ENCODE measurements at places on chromosomes 16 and 17. TPM values are rescaled to one million over a fixed set of nuclear protein-coding genes. Genes with fewer than 3 reads are reported as not detected.

DNA sequence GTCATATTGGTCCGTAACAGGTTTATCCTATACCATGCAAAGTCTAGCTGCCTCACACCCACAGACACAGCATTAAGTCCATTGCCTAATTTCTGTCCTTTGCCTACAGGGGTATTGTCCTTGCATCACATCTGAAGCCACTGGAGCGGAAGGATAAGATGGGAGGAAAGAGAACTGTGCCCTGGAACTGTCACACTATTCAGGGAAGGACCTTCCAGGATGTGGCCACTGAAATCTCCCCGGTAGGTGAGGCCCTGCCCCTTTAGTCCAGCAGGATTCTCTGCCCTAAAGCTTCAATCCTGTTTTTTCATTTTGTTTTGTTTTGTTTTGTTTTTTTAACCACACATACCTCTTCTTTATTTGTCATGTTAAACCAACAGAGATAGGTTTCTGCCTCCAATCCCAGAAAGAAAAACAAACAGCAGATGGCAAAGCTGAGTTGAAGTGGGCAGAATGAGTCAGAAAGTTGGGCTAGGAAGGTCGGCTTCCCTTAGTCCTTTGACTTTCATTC lies 2.2 kb upstream of the EFTUD2 start:
- DNase-seq, result peak; percentile 58

GRCh38 chr16:88649924-88650748 lies 717 bp downstream of the CYBA start:
- DNase-seq, result peak; percentile 40

GRCh38 chr17:60090417-60090816 lies 11.7 kb upstream of the HEATR6 start:
- no peak for DNase-seq

DNA sequence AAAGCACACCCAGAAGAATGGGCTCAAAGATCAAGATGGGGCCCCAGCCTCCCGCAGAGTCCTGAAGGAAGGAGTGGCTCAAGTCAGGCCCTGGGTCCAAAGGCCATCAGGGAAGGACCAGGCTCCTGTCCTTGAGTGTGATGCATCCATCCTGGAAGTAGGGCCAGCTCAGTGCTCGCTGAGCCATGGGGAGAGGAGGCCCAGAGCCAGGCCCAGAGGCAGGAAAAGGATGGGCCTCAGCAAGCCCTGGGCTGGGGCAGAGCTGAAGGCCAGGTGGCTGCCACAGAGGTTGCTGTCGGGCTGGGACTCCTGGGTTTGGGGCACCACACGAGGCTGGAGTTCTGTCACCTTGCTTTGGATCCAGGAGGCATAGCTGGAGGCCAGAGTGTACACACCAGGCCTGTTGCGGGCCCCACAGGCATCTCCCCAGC lies 3.7 kb downstream of the PRSS8 start:
- DNase-seq, result no peak

The NPIPA2 gene
- 2.1 TPM for total RNA-seq

GRCh38 chr17:4120332-4120731 lies 22.5 kb downstream of the ZZEF1 start:
- no peak for DNase-seq

The PRSS22 gene
- total RNA-seq, result not detected

- DNase-seq, result no peak
Observed at GRCh38 chr17:74995847-74996246, 8.4 kb downstream of the CDR2L start.

The TMEM114 gene
- not detected for total RNA-seq

DNA sequence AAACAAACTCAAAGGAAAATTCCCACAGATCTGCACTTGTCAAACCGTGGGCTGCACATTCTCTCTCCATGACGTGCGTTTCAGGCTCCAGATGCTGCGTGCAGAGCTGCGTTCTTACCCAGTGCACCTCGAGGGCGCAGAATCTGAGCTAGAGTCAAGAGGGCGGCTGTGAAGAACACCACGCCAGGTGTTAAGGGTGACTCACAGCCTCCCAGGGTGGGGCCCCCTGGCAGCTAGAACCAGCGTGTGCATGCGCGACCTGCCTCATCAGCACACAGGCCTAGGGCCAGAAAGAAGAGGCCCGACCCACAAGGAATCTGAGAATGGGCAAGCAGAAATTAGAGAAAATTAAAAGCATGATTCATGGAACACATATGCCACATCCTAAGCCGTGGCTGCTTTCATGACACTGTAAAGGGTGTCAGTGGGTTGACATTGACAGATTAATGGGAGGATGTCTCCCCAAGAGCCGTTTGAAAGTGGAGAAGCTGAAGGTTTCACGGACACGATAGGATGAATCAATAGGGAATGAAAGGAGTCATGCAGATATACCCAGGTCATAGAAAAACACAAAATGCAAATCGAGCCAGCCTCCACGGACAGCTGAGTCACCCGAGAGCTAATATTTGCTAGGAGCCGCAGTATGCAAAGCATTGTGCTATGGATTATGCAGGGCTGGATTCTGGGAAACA lies 29.0 kb downstream of the MARCHF10 start:
- DNase-seq, result no peak

- peak; percentile 49 for DNase-seq
Observed at GRCh38 chr16:10932959-10933710, 9.1 kb downstream of the DEXI start.

DNA sequence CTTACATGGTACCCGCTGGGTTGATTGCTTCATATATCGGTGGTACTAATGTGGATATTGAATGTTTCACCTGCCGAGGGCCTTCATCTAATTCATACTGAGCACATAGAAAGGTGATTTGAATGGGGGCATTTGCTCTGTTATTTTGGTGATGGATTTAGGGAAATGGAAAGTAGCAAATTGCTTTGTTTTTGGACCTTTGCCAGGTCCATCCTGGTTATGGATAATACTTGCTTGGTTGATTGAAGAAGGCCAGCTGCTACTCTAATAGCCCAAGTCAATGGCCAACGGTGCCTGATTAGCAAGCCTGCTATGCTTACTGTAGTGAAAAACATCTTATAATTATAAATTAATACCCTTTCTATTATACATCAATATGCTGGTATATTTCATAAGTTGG lies 253.6 kb downstream of the CDH13 start:
- no peak for DNase-seq

DNA sequence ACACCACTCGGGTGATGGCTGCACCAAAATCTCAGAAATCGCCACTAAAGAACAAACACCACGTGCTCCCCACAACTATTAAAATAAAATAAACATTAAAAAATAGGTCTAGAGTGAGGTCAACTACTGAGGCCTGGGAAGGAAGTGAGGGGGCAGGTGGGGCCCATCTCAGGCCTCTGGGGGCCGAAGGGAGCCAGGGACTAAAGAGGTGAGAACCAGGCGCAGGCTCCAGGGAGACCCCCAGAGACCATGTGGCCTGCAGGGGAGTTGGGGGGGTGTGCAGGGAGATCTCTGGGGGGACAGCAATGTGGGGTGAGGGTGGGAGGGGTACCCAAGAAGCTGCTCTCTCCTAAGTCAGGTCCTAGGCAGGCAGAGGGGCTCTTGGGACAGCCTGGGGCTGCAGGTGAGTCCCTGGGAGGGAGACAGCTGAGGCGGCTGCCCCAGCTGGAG lies 111.3 kb upstream of the SMURF2 start:
- DNase-seq, result no peak

DNA sequence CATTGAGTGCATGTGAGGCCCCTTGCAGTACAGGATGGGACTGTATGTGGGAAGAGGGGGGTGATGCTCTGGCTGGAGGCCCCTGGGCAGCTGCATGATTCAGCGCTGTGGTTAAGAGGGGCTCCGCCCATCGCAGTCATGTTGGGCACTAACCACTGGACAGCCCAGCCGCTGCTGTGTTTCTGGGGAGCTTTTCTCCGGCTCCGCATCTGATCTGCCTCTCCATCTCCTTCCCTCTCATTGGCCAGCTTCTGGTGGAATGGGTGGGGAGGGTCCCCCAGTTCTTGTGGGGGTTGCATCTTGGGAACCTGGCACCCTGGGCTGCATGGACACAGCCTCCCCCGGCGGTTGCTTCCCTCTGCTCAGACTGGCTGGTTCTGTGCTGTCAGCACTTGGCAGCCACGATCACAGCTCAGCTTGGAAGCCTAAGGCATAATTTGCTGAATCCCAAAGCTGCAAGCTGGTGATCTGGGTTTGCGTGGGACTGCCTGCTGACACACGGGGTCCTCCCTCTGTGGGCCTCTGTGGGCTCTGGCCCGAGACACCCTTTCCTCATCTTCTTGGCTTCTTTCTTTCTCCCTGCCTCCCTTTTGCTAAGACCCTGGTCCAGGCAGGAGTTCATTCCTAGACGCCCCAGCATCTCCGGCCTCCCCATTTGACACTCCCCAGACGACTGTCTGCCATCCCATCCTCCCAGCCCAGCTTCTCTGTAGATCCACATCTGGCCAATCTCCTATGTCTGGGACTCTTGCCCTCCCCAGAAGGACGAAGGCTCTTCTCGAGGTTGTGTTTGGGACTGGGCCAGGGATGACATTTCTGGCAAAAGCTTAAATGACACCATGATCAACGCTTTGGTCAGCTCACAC lies 168.3 kb downstream of the SEC14L1 start:
- no peak for DNase-seq

DNA sequence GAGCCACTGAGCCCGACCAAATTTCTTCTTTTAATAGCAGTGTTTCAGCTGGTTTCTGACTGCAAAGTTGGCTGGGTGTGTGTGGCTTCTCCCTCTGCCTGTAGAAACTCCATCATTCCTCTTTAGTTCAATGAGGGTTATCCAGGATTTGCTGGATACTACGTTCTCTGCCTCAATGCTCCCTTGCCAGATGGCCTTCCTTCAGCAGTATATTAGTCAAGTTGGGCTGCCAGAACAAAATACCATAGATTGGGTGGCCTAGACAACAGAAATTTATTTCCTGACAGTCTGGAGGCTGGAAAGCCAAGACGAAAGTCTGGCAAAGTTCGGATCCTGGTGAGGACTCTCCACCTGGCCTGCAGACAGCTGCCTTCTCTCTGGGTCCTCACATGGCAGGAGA lies 103.7 kb downstream of the NOG start:
- DNase-seq, result no peak

DNA sequence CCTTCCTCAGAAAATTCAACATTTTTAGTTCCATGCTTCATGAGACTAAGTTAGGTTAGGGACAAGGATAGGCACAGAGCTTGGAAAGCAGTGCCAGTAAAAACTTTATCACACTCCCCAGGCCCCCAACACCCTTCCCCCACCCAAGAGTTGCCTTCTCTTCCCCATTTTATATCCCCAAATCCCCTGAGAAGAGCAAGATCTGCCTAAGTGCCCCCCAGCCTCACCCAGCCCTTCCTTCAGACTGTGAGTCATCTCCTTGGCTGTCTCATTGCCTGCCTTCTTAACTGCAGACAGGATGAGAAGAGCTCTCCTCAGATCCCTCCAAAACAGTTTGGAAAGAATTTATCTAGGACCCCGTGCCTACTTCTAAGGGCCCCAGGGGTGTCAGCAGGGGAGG lies 55.8 kb downstream of the NEUROD2 start:
- DNase-seq, result peak; percentile 22

DNA sequence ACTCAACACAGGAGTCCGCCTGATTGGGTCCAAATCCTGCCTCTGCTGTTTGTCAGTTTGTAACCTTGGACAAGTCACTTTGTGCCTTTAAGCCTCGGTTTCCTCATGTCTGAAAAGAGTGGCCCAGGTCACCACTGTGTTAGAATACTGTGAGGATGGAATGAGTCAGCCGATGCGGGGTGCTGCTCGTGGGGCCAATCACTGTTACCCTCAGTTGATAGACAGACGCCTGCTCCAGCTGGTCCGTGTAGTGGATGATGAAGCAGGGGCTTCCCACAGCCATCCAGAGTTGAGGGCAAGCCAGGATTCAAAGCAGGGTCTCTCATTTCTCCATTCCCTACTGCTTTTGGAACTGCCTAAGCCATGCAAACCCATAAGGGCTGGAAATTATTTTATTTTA lies 5.8 kb downstream of the FBXL19 start:
- DNase-seq, result no peak

- DNase-seq, result no peak
Observed at GRCh38 chr17:3621146-3621720, 12.0 kb upstream of the TRPV1 start.

- DNase-seq, result no peak
Observed at GRCh38 chr16:848510-849253, 48.1 kb upstream of the GNG13 start.

GRCh38 chr17:61400717-61401388 lies 1.2 kb downstream of the TBX2 start:
- peak; percentile 52 for DNase-seq

- DNase-seq, result peak; percentile 47
Observed at GRCh38 chr16:86665319-86665675, 86.9 kb downstream of the FOXL1 start.

The CARHSP1 gene
- total RNA-seq, result 158 TPM

DNA sequence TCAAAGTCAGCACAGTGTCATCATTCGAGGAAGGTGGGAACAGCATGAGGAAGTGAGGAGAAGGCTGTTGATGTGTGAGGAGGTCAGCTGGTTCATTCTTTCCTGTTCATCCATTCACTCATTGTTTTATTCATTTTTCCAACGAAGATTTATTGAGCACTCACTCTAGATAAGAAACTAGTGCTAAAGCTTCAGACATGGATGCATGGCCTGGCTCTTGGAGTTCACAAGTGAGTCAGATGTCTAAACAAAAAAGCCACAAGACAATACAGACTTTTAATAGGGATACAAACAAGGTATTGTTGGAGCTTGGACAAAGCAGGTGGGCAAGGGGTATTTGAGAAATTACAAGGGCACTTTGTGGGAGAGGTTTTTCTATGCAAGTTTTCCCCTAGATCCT lies 31.3 kb upstream of the MPHOSPH6 start:
- no peak for DNase-seq

DNA sequence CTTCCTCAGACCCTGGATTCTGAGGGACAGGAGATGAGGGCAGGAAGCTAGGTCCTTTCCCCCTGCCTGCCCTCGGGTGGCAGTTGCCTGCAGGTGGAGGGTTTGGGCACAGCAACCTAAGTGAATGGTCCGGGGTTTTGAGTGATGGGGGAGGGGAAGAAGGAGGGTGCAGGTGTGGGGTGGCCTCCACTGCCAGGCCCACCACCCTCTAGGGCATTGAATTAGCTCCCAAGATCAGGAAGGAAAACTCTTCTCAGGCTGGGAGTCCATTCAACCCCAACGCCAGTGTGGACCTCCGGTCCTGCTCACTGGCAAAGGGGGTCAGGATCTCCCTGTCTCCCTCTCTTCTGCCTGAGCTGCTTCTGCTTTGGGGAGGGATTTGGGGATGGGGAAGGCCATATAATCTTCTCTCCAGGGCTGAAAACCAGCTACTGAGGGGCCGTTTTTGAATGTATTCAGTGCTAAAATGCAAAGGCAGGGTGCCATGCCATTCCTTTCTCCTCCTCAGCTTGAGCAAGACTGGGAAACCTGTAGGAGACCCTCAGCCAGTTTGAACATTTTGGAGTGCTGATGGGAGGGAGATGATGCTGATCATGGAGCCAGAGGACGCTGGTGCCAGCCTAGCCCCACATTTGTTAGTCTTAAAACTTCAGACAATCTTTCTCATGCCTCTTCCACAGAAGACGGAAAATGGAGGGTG lies 18.8 kb downstream of the GRB7 start:
- DNase-seq, result no peak

DNA sequence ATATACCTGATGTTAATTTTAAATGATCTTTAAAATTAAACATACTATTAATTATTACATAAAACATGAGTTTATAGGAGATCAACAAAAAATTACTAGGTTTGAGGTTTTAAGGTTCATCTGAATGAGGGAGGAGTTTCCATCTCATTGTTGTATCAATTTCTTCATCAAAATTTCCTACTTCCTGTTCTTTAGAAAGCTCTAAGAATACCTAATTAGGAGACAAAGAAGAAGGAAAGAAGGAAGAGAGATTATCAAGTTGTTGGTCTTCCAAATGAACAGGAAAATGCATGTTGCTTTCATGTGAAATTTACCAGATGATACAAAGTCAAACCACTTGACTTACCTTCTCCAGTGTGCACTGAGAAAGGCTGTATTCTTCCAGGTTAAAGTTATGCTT lies 18.1 kb upstream of the ABCA9 start:
- DNase-seq, result no peak
